ENCODE measurements at places on chromosomes 12 and 14. TPM values are rescaled to one million over a fixed set of nuclear protein-coding genes. Genes with fewer than 3 reads are reported as not detected.

Gene OTOGL
- 0.44 TPM for polyA plus RNA-seq

Gene ENDOU
- not detected for polyA plus RNA-seq

Gene RFLNA
- polyA plus RNA-seq: 92.7 TPM

Gene AGAP2
- 0.77 TPM for polyA plus RNA-seq

Gene C12orf50
- not detected for polyA plus RNA-seq

Gene RNASE4
- polyA plus RNA-seq: 18.1 TPM

Gene C3AR1
- 2.9 TPM for polyA plus RNA-seq

Gene CCDC196
- polyA plus RNA-seq: not detected

Gene AICDA
- 1.1 TPM for polyA plus RNA-seq

Gene FAM90A1
- 0.65 TPM for polyA plus RNA-seq

Gene RABGGTA
- 27.1 TPM for polyA plus RNA-seq

Gene PCED1B
- 4.5 TPM for polyA plus RNA-seq

Gene CCDC197
- polyA plus RNA-seq: not detected

Gene MGP
- 18.9 TPM for polyA plus RNA-seq

Measured in small intestine (tissue), 16 donors.